ENCODE measurements at places on chromosomes 4 and X. TPM values are rescaled to one million over a fixed set of nuclear protein-coding genes. Genes with fewer than 3 reads are reported as not detected.

MYOZ2 gene
- 0.41 TPM for polyA plus RNA-seq

CLDN22 gene
- 0.95 TPM for polyA plus RNA-seq

TRPC3 gene
- polyA plus RNA-seq, result 5.2 TPM

ERCC6L gene
- 7.9 TPM for polyA plus RNA-seq

IL21 gene
- polyA plus RNA-seq, result not detected

DNA sequence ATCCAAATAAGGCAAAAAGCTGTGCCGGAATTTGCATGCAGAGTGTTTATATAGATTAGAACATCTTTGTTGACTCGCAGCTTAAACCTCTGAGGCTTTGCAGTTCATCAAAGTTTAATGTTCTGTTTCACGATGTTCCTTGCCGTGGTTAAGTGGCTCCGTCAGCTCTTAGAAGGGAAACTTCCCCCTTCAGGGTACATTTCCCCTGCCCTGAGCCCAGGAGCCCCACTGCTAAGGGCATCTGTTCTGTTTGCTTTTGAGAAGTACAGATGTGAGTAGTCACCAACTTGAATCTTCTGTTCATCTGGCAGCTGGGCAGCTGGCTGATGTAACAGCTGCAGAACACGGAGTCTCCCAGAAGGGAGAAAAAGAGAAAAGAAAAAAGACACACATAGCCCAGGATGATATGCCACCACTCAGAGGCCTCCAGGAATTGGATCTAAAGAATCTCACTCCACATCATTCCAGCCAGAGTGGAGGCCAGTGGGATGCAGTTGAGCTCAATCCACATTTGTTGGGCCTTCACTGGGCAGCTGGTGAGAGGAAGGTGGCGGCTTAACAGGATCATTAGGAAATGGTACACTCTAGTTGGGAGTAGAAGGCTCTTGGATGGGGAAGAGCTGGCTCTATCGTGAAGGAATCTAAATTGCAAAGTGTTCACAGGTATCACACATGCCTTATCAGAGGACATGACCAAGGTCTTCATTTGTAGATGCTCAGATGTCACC lies 178.7 kb upstream of the RBPJ start:
- DNase-seq, result peak; percentile 59

DNA sequence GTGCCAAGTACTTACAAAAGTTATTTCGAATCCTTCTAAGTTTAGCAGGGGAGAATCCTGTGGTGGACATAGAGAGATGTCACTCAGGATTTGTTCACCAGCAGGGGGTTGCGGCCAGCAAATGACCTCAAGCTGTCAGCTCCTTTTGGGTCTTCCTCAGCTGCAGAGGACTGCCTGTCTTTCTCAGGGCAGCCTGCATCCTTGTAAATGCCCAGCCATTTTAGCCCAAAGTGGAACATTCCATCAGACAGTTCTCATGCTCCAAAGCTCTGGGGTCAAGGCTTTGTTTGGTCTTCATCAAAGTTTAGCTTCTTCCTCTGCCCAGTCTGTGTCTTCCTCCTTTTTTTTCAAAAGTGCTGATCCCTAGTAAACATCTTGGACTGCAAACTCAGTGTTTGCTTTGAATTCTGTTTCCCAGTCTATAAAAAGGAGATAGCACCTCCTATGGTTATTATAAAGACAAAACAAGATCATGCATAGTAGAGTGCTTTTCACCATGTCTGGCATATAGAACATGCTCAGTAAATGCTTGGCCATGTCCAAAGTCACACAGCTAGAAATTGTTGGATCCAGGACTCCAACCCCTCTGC lies 156.4 kb upstream of the GATB start:
- no peak for DNase-seq

DNA sequence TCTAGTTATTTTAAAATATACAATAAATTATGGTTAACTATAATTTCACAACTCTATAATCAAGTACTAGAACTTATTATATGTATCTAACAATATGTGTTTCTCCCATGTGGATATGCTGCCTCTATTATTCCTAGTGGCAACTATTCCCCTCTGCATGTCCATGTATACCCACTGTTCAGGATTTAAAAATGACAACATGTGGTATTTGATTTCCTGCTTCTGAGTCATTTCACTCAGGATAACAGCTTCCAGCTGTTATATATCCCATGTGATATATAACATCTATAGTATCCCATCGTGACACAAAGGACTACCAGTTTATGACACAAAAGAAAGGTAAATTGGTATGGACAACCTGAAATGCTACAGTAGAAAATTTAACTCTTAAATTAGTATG lies 167.4 kb upstream of the TACR3 start:
- DNase-seq, result no peak

DNA sequence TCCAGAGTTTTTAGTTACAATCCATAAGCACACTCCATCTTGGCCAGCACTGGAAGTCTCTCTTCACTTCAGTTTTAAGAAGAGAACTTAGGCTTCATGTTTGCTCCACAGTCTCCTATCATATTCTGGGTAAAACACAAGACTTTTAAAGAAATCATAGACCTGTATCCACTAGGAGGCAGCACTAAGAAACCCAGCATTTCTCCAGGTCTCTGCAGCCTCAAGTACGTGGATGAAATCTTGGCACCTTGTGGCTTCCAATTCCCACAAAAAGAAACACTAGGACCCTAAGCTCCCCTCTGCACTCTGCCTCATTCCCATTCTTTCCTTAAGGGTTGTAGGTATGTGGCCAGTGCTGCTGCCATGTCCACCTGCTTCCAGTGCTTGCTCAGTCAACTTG lies 367.3 kb upstream of the CASK start:
- no peak for DNase-seq

GRCh38 chr4:85886665-85887064 lies 411.7 kb downstream of the ARHGAP24 start:
- DNase-seq, result no peak

DNA sequence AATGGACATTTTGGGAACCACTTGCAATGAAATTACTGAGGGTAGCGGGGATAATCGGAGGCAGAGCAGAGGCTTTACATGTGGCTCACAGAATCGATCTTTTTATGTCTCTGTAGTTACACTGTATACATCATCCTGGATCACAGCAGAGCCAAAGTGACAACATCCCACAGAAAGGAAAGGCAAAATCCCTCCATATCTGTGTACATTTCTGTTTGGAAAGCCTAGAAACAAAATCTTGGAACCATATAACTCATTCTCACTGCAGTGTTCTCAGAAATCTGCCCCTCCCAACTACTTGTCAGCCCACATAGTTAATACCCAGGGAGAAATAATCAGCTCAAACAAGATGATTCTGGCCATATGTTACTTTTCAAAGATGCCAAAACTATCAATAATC lies 211.6 kb downstream of the DCLK2 start:
- DNase-seq, result no peak

- DNase-seq, result no peak
These were observed 25.4 kb upstream of the METAP1 start for GRCh38 chr4:98969878-98970785.

- DNase-seq, result peak; percentile 15
These were observed 7.8 kb downstream of the SERTM2 start for GRCh38 chrX:111519215-111519614.

GRCh38 chrX:46333550-46333949 lies 211.7 kb downstream of the ZNF674 start:
- no peak for DNase-seq

- no peak for DNase-seq
These were observed 19.3 kb upstream of the CPE start for GRCh38 chr4:165359506-165359905.

All from right lung (tissue), 10 donors.